ENCODE measurements at places on chromosomes 5 and 9. TPM values are rescaled to one million over a fixed set of nuclear protein-coding genes. Genes with fewer than 3 reads are reported as not detected.

Gene NR5A1
- total RNA-seq, result not detected

- no peak for DNase-seq
These were observed 8.9 kb downstream of the SYNPO start for GRCh38 chr5:150649108-150650020.

GRCh38 chr5:151078490-151079262 is 2.2 kb downstream of the TNIP1 start:
- DNase-seq, result no peak

GRCh38 chr5:118069452-118069851 is 918.9 kb downstream of the DTWD2 start:
- no peak for DNase-seq

DNA sequence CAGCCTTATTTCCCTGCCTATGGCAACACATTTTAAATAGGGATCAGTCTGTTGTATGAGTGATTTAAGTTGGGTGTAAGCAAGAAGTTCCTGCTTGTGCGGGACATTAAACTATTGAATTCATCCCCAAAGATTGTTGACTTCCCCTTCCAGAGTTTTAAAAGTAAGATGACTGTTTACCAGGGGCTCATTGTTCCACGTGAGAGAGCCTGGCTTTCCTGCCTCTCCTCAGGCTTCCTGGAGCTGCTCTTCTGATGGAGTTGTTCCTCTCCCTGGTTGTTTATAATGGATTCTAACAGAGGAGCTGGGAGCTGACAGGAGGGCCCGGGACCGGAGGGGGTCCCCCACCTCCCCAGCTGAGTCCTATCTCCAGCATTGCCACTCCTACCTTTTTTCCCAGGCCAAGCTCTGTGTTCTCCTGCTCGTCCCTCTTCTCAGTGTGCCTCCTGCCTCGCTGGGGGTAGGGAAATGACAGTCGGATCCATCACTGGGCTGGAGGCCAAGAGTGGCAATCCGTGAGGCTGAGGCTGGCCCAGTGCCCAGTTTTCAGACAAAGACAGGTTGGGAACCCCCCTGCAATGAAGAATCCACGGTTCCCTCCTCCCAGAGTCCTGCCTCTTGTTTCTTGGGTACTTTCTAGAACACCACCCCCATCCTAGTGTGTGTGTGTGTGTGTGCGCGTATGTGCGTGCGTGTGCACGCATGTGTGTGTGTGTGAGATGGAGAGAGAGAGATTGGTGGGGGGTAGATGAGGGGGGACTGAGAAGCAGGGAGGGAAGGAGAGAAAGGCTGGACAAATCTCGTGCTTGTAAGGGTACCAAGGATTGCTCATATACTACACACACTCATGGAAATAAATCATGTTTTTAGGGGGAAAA is 123.7 kb upstream of the NFIB start:
- peak; percentile 22 for DNase-seq

GRCh38 chr5:142981886-142982820 is 212.0 kb downstream of the ARHGAP26 start:
- peak; percentile 99 for DNase-seq

DNA sequence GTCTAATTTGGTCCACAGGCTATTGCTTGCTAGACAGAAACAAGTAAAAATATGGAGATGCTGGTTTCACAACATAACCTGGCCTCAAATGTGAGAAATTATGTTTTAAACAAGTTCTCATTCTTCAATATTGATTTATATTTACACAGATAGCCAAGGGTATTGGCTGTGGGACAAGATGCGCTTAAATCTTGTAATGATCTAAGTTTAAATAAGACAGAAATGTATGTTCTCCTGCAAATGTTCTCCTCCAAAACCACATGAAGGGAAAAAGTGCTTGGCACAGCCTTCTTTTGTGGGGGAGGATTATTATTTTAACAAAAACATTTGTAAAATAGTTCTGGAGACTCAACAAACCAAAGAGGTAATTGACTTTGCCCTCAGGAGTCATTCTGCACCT is 356.0 kb downstream of the DMAC1 start:
- DNase-seq, result no peak

DNA sequence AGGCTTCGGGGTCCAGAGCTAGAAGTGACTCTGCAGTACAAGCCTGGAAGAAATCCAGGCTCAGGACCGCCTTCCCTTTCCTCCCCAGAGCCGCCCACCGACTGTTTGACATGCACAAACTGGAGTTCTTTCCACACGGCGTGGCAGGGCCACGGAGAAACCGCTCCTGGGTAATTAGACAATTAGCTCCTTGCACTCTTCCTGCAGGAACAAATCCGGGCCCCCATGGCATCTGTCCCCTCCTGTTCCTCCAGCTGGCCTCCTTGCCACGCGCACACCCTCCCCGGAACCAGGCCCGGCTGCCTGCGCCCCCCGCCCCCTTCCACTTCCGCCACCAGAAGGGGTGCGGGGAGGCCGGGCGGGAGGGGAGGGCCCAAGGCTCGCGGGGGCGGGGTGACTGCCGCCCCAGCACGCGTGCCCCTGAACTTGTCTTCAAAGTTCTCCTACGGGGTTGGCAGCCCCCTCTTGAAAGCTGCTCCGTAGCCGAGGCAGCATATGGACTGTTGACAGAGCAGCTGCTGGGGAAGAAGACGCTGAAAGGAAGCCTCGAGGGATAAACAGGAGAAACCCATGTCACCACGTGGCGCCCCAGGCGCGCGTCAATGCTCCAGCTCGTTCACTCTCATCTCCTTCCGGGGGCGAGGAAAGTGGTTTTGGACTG is 74.3 kb downstream of the SEC61B start:
- DNase-seq, result no peak

Gene TMEFF1
- total RNA-seq, result 0.54 TPM

DNA sequence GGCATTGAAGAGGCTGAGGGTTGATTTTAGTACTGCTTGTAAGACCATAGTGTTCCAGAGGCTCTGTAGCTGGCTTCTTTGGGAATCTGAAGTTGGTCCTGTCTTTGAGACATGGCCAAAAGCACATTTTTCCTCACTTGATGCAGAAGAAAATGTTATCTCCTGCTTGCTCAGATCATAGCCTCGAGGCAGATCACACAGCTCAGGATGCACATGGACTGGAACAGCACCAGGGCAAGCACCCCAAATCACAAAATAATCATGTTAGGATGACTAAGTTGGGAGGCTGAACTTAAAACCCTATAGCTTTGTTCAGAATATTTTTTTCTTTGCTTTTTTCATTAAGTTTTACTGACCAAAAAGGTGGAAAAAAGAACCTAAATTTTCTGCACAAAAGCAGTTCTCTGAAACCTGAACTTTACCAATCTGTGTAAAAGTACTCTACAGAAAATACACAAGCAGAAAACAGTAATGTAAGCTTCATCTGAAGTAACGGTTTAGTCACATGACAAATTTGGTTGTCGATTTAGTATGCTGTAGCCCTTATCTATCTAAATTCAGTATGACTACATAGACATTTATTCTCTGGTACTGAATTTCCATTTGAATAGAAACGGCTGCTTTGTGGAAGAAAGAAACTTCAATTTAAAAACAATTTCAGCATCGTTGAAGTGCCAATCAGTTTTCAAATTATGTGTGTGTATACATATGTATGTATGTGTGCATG is 3.4 kb downstream of the KLHL9 start:
- no peak for DNase-seq

DNA sequence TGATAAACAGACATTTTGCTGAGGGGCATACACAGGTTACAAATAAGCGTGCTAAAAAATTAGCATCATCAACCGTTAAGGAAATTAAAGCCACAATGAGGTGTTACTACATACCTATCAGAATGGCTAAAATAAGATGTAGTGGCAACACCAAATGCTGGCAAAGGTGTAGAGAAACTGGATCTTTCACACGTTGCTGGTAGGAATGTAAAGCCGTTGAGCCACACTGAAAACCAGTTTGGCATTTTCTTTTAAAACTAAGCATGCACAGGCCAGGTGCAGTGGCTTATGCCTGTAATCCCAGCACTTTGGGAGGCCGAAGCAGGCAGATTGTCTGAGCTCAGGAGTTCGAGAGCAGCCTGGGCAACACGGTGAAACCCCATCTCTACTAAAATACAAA is 67.0 kb upstream of the SYK start:
- no peak for DNase-seq

DNA sequence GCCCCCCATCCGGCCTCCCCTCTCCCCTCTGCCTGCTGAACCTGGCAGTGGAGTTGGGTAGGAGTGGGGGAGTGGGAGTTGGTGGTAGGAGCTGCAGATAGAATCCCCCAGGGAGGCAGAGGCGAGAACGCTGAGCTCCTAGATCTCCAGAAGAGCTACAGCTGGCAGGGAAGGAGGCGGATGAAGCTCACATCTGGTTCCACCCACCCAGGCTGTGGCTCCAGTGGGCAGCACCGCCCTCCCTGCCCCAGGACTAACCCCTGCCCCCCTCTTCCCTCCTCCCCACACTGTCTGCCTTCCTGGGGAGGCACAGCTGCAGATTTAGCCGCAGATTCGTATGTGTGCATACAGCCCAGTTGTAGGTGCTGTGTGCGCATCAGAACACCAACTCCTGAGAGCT is 34.2 kb downstream of the C9orf50 start:
- no peak for DNase-seq

- DNase-seq, result no peak
These were observed 689 bp downstream of the CNTRL start for GRCh38 chr9:121075251-121076036.

Gene PLAC8L1
- not detected for total RNA-seq
